ENCODE measurements at places on chromosomes 1 and 21.

- DNase-seq: no peak
Observed at GRCh38 chr1:41003640-41004220, 17.8 kb downstream of the SLFNL1 start.

DNA sequence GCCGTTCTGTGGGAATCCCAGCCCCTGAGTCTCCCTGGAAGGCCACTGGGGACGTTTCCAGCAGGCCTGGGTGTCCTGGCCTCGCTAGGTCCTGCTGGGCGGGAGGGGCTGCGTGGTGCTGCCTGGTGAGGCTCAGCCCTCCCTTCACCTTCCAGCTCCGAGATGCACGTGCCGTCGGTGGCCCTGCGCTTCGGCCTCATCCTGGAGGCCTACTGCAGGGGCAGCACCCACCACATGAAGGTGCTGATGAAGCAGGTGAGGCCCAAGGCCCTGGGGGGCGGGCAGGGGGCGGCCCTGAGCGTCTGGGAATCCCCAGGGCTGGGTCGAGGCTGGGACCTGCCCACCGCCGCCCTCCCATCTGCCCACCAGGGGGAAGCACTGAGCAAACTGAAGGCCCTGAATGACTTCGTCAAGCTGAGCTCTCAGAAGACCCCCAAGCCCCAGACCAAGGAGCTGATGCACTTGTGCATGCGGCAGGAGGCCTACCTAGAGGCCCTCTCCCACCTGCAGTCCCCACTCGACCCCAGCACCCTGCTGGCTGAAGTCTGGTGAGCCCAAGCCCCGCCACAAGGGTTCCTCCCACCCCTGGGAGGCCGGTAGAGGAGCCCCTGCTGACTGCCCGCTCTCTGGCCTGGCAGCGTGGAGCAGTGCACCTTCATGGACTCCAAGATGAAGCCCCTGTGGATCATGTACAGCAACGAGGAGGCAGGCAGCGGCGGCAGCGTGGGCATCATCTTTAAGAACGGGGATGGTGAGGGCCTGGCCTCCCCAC is 70.3 kb downstream of the PIK3CD start:
- DNase-seq: no peak

GRCh38 chr1:54362881-54363340 is 43.3 kb downstream of the SSBP3 start:
- no peak for DNase-seq

- no peak for DNase-seq
Observed at GRCh38 chr1:20466273-20466672, 19.7 kb downstream of the CAMK2N1 start.

DNA sequence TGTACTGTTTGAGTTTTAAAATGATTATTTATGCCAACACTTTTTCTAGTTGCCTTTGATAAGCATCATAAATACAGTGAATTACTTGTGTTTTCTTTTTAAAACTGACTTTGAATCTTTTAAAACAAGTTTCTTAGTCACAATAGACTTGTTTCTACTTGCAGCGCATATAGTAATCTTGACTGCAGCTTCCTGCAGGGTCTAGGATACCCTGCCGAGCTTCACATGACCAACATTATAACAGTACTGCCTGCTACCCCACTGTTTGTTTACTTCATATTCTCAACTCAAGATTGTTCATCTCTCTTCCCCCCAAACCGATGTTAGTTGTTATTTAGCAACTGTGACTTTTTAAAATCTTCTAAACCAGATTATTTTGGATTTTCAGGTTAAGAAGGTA is 751.3 kb upstream of the NEGR1 start:
- no peak for DNase-seq

- DNase-seq: peak; percentile 73
Observed at GRCh38 chr1:6497215-6497866, 5.9 kb upstream of the PLEKHG5 start.

- DNase-seq: no peak
Observed at GRCh38 chr1:113369699-113370098, 20.6 kb upstream of the MAGI3 start.

DNA sequence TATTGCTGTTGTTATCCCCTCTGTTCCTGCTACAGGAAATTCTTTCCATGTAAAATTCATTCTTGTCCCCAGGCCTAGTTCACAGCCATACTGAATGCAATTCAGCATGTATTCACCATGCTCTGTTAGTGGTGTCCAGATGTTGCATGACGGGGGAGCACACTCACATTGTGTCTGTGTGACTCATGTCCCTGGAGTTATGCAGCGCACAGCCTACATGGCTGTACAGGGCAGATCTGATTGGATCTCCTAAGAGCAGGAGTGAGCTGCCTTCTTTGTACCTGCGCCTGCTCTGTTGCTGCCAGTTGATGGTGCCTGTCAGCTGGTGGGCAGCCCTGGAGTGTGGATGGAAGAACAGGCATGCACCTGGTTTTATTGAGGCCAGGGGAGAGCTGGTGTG is 17.6 kb downstream of the HTR6 start:
- DNase-seq: no peak

- no peak for DNase-seq
Observed at GRCh38 chr1:1442069-1442770, 6.7 kb downstream of the VWA1 start.

DNA sequence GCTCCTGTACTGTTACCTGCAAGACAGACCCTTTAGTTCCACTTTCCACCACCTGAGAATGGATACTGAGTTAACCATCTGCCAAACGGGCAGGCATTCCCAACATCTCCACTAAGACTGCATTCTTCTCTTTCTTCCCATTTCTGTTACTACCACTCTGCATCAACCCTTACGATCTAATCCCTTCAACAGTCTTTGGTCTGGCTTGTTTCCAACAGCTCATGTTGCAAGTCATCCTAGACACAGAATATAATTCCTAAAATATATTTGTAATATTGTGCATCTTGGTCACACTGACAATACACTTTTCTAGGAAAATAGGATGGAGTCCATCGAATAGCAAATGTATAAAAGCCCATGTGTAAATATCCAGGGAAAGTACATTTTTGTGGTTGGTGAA is 166.7 kb downstream of the SIPA1L2 start:
- DNase-seq: no peak

GRCh38 chr21:43882952-43883545 is 18.0 kb downstream of the AGPAT3 start:
- no peak for DNase-seq

GRCh38 chr1:22527122-22527521 is 36.2 kb upstream of the EPHA8 start:
- no peak for DNase-seq

- no peak for DNase-seq
Observed at GRCh38 chr1:166489356-166489669, 322.5 kb upstream of the FAM78B start.

- DNase-seq: no peak
Observed at GRCh38 chr1:19765623-19766022, 34.1 kb downstream of the TMCO4 start.

DNA sequence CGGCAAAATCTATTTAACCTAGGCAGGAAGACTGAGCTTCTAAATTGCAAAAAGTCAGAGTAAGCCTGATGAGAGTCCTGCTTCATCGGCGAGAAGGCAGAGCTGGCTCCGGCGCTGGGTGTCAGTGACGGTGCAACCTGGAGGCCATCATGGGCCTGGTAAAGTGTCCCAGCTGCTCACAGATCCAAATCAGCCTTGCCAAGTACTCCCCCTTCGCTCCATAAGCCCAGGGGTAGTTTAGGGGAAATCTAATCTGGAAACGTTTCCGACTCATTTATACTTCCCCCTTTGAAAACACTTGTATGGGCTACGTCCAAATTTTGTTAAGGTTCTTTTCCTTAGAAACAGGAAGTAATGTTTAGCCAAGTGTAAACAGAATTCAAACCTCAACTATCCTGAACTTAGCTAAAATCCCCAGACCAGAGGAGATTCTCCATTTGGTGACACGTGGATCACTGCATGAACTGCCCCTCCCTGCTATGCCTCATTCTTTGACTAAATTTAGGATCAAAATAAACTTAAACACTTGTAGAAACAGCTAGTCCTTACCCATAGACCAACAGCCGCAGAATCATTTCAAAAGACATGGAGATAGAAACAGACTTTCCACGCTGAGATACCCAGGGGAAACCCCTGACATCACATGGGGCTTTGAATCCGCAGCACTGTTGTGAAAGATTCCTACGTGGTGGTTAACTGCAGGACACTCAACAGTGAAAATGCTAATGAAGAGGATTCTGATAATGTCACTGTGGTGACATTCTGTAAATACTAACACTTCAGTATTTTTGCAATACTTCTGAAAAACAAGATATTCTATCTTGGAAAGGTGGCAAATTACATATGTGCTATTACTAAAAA is 172.7 kb downstream of the TGFBR3 start:
- DNase-seq: no peak

DNA sequence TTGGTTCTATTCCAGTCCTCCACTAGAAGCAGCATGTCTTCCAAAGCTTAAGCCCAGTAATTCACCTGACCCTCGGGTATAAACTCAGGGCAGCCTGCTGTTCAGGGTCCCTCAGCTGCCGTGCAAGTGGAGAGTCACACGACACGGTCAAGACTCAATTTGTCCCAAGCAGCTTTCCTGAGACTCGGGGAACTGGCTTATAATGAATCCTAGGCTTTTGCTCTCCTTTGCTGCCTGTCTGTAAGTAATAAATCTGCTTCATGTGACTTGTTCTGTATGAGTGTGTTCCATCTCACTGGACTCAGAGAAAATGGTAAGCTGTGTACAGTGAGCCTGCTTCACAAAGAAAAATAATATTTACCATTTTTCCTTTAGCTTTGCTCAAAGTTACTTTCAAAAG is 119.8 kb downstream of the CYYR1 start:
- DNase-seq: no peak

DNA sequence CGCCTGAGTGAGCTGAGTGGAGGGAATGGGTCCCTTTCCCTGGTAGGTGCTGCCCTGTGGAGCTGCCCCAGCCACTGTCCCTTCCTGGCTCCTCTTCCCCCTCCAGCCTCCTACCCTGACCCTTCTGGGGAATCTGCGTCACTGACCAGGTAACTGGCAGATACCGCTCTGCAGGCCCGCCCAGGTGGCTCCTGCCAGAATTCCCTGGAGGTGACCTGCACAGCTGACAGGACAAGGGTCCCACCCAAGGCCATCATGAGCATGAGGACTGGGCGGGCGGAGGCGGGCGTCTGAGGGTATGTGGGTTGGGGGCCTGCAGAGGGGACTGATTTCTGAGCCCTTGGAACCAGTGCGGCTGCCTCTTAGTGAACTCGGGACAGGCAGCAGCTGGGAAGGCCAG is 32.5 kb downstream of the DHRS3 start:
- no peak for DNase-seq

- no peak for DNase-seq
Observed at GRCh38 chr1:156344409-156344808, 6.1 kb downstream of the TSACC start.

- DNase-seq: no peak
Observed at GRCh38 chr1:202711949-202712635, 1.8 kb upstream of the SYT2 start.

- DNase-seq: no peak
Observed at GRCh38 chr1:241675983-241676382, 23.9 kb downstream of the WDR64 start.

- DNase-seq: no peak
Observed at GRCh38 chr1:218480137-218480536, 135.0 kb downstream of the TGFB2 start.

- no peak for DNase-seq
Observed at GRCh38 chr1:81760477-81761097, 40.1 kb upstream of the ADGRL2 start.

DNA sequence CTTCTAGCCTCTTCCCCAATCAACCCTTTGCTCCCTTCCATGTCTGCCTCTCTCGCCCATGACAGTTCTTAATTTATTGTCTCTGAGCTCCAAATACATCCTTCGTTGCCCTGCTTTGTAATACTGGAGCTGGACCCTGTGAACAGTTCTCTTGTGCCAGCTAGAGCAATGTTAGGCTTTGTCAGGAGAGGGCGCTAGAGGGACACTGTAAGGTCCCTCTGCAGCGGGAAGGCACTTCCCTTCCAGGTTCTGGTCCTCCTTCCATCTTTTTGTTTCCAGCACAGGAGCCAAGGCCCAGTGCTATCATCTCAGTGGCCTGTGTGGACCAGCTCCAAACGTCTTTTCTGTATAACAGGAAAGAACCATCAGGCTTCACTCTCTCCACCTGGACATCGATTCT is 95.9 kb downstream of the PTPRU start:
- DNase-seq: no peak

- DNase-seq: no peak
Observed at GRCh38 chr1:2192031-2192995, 2.3 kb downstream of the FAAP20 start.

- no peak for DNase-seq
Observed at GRCh38 chr21:17979763-17980162, 160.6 kb upstream of the C21orf91 start.

DNA sequence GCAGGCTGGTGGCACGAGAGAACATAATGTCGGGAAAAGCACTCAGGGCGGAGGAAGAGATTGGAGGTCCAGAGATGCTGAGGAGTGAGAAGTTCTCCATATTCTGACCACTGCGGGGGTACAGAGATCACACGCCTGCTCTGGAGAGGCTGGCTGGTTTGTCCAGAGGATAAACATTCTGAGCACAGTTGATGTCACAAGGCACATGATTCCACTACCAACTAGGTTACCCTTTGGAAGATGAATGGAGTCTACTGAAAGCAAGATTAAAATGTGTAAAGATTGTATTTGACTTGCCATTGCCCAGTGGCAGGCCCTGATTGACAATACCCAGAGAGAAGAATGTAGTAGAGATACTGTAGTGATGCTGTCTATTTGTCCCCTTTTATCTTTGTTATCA is at the start of gene SPATA46:
Gene SPATA46, minus strand, starts transcription at position 164 of the 400 bp plus-strand sequence. Its CDS starts 64 bp downstream, at position 100.
- no peak for DNase-seq

DNA sequence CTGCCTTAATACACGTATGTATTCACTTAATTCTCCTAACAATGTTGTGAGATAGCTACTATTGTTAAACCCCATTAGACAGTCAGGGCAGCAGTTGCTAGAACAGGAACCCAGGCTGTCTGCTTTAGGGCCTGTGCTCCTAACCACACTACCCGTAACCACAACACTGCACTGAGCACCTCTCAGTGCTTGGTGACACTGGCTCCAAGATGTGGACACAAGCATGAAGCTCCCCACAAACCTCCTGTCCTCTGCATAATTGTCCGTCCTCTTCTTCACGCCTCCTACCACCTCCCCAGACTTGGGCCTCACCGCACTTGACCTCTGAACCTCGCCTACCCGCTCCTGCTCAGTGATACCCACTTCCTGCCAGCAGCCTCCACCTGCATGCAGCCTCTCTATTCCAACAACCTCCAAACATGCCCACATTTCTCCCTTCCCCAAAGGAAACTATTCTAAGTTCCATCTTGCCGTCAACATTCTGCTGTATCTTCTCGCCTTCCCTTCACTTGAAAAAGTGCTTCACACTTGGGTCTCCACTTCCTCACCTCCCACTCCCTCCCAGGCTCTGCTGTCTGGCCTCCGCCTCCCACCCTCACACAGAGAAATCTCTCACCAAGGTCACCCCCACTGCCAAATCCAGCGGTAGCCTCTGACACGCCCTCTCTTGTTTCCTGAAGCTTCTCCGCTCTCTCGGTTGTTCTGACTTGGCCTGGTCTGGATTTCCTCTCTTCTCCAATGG is 14.6 kb upstream of the AHDC1 start:
- DNase-seq: no peak

- no peak for DNase-seq
Observed at GRCh38 chr1:12472798-12473551, 145.0 kb downstream of the DHRS3 start.

GRCh38 chr1:41480204-41481108 is 4.0 kb downstream of the EDN2 start:
- no peak for DNase-seq

- no peak for DNase-seq
Observed at GRCh38 chr21:38725196-38726157, 80.3 kb upstream of the ETS2 start.

Data from NCI-H1092 (cell line).